GM23338 (cell line): ENCODE measurements at places on chromosomes 3 and 15. TPM values are rescaled to one million over a fixed set of nuclear protein-coding genes. Genes with fewer than 3 reads are reported as not detected.

SLC49A4 gene
- 13.0 and 16.8 TPM in 2 replicates for total RNA-seq

- DNase-seq, result no peak
These were observed 37.3 kb upstream of the B3GALNT1 start for GRCh38 chr3:161142486-161142885.

ACKR2 gene
- total RNA-seq, result 0.35 and 0.58 TPM in 2 replicates

DNA sequence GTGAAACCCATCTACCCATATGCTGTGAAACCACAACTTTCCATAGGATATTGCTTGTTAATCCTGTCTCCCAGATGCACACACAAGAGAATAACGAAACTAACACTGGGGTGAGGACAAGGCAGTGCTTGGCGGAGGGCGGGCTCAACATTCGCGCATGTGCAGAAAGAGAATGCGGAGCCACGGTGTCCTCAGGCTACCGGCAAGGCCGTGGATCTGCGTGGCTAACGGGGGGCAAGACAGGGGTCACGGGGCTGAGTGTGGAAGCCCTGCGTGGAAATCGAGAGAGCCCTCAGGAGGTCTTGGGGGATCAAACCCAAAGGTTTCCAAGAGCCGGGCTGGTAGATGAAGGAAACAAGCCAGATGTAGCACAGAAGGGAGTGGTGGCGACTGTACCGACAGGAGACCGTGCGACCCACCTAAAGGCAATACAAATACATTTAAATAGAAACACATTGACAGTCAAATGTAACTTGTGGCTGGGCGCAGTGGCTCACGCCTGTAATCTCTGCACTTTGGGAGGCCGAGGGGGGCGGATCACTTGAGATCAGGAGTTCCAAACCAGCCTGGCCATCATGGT is 48.5 kb upstream of the TRA2B start:
- no peak for DNase-seq

DNA sequence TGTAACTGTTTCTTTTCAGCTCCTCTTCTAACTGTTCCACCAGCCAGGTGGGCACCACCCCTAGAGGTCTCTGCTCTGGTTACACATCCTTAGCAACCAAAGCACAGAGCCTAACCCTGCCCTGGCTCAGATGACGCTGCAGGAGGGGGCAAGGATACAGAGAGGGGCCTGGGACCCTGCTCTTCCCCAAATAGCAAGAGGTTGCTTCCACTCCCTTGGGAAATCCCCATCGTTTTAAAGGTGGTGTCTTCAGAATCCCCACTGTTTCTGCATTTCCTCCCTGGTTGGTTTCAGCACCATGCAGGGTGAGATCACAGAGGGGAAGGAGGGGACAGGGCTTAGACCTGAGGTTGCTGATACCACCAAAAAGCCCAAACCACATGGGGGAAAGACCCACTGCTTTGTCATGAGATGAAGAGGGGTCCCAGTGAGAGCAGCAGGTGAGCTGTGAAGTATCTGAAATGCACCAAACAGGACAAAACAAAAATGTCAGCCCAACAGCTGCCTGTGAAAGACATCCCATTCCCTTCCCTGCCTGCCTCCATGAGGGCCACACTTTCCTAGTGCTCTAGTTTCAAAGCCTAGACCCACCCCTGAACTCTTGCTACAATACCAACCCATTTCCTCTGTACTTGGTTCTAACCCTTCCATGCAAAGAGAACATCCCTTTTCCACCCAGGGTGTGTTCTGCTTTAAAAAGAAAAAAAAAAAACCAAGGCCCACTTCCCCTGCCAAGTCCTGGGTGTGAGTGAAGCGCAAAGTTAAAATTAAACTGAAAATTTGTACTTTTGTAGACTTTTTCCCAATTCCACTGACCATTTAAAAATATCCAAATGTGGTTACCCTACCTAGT is 29.0 kb downstream of the ANP32A start:
- peak; percentile 36 for DNase-seq
